ENCODE measurements at places on chromosomes 3 and 15.

DNA sequence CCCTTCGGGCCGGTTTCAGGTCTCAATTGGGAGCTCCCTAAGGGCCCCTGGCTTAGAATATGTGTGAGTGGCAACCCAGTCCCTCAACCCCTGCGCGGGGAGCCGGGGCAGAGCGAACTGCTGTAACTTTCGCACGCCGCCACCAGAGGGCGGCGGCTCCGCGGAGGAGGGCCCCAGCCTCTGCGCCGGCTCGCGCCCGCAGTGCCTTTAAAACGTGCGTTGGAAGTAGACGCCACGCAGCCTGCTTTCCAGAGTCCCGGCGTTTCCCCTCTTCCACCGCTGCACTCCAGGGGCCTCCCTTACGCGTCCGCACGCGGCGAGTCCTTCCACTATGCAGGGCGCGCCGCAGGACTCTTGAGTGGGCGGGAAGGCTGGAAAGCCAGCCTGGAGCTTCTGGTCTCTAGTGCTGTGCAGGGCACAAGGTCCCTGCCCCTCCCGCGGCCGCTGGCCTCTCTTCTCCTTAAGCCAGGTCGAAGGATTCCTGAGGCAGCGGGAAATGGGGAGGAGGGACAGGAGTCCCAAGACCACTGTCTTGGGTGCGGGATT lies 23.7 kb upstream of the RNU6-1 start:
- peak; percentile 72 for DNase-seq

DNA sequence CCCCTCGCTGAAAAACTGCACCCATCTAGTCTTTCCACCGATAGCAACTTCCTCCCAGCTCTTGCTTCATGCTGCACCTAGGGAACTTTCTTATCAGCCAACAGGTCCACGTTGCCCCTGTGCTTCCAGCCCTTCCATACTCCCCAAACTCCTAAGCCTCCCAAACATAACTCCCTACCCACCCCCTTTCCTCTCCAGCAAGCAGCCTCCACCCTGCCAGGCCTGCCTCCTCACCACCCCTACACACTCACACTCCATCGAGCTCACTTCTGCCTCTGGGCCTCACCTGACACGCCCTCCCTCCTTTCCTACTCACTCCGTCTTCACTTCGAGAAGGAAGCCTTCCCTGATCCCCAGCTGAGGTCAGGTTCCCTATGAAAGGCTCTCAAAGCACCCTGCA lies 8.1 kb downstream of the INSYN1 start:
- no peak for DNase-seq

DNA sequence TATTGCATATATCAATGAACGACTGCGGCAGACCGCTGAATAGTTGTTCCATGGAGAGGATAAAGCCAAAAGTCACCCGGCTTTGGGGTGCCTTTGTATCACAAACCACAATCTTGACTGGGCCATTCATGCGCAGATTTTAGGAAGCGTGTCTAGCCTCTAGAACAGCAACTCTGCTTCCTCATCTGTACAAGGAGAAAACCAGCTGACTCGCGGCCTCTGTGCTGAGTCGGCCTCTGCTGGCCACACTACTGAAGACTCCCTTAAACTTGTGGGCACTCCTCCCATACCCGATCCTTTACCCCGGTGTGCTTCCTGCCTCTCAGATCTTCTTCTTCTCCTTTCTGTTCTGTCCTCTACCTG lies 872 bp downstream of the DLEC1 start:
- DNase-seq = no peak

DNA sequence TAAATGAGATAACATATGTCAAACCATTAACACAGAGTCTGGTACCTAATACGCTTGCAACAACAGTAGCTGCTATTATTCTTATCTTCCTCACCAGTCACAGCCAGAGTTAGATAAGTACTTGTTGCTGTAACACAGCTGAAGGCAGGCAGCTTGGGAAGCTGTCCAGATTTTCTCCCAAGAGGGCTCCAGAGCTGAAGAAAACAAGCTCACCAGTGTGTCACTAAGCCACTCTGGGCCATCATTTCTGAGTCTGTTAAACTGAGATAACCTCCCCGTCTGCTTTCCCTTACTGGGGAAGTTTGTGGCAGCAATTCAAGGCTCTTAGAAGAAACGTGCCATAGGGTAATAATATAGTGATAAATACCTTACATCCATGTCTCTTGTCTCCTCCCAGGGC lies 226.3 kb downstream of the TAFA4 start:
- DNase-seq = no peak

DNA sequence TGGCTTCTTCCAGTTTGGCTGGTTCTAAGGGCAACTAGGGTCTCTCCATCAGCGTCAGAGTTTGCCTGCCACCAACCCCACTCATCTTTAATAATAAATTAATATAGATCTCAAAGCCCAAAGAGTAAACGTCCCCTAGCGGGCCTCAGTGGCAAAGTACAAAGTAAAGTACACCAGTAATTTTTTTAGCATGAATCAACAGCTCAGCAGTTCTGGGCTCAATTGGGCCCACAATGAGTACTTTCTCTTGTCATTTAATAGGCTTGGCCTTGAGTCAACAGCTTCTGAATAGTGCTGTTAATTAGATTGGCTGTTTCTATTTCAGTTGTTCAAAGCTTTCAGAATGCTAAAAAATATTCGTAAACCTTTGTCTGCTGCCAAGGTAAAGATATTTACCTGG lies 89.0 kb upstream of the PFN2 start:
- DNase-seq = no peak

- no peak for DNase-seq
Observed at GRCh38 chr3:13424865-13425617, 4.9 kb upstream of the NUP210 start.

DNA sequence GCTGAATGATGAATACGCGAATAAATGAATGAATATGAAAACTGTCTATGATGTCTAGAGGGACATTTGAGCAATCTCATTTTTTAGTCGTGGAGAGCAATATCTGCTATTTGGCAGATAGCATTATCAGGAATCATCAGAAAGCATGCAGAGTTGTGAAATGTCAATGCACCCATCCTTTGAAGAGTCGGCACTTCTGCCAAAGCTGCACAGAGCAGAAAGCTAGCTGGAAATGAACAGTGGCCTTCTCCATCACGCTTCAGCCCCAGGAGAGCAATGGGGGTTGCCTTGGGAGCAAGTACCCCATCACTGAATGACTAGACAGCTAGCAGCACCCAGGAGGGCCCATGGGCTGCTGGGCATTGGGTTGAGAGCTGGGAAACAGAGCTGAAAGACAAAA lies 69.1 kb upstream of the PROK2 start:
- no peak for DNase-seq

DNA sequence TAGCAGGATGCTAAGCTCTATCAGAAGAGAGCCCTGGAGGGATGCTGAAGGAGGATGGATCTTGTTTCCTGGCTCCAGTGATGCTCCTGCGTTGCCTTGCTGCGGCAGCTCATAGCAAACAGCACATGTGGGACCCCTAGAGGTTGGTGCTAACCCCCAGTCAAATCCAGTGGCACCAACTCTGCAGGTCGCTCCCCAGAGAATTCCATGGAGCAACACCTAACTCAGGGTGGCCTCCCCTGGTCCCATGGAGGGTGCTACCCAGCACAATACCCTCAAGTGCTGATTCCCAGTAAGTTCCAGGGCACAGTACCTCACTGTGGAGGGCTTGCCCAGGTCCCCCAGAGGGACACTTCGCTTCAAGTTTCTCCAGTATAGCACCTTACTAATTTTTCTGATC lies 231.2 kb downstream of the NEK10 start:
- no peak for DNase-seq

GRCh38 chr3:12961007-12961696 lies 112.1 kb downstream of the IQSEC1 start:
- DNase-seq = no peak

DNA sequence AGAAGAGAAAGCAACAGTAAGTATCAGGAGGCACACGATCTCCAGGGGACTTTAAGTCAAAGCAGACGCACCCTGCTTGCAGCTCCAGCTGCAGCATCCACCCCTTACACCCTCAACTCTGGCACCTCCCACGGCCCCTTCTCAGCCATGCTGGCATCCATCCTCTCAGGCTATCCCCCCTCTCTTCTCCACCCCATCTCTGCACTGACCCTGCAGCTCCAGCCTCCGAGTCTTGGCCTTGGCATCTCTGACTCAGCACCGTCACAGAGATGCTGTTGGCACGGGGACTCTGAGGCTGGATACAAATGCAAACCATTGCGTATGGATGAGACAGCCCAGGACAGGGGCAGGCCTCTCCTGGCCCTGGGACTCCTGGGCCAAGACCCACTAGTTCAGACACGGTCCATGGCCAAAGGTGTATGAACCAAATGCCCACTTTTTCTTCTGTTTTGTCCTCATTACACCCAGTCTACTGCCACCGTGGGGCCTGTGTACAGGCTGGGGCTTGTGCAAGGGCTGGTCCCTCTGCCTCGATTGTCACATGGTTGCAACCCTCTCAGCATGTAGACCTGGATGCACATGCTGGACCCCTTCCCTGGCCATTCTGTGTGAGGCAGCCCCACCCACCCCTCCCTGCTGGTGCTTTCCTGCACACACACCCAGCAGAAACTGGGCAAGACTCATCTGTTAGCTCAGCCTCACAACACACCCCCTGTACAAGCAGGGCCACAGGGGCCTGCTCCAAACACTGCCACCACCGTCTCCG lies 18.7 kb upstream of the ZXDC start:
- no peak for DNase-seq

DNA sequence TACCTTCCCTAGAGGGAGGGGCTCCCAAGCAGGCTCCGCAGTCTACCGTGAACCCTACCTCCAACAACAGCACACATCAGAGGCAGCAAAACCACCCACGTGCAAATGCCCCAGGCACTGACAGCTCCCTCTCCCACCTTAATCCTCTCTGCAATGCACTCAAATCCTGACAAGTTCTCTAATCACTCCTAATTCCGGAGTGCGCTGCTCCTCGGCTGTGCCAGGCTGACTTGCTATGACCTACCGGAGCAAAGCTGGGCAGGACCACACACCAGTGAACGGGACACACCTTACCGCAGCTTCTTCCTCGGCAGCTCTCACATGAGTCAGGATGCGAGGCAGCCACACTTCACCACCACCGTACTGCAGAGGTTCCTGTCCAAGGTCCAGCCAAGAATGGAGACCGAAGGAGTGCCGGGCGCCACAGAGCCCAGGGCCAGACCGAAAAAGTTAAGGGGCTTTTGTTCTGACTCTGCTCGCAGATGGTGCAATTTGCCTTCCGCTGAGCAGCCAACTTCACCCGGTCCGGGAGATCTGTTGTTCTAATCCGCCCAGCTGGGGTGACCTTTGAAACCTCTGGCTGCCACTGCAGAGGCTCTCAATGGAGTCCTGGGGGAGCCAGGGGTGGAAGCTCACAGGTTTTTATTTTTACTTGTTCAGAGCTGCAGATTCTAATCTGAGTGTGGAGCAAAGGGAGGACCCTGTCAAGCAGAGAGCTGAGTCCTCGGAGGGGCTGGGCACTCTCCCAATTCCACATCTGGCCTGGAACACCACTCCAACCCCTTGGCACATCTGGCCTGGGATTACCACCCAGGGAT lies 84.4 kb downstream of the MYLK start:
- DNase-seq = peak; percentile 26

GRCh38 chr3:17057321-17057720 lies 172.6 kb downstream of the PLCL2 start:
- no peak for DNase-seq

GRCh38 chr3:101966226-101966625 lies 116.9 kb downstream of the NFKBIZ start:
- DNase-seq = no peak

DNA sequence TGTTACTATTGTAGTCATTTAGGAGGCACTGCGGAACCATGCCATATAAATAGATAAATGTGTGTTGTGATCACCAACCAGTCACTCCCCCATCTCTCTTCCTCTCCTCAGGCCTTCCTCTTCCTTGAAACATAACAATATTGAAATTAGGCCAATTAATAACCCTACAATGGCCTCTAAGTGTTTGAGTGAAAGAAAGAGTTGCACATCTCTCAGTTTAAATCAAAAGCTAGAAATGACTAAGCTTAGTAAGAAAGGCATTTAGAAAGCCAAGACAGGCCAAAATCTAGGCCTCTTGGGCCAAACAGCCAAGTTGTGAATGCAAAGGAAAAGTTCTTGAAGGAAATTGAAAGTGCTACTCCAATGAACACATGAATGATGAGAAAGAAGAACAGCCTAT lies 8.1 kb upstream of the DNASE1L3 start:
- no peak for DNase-seq

DNA sequence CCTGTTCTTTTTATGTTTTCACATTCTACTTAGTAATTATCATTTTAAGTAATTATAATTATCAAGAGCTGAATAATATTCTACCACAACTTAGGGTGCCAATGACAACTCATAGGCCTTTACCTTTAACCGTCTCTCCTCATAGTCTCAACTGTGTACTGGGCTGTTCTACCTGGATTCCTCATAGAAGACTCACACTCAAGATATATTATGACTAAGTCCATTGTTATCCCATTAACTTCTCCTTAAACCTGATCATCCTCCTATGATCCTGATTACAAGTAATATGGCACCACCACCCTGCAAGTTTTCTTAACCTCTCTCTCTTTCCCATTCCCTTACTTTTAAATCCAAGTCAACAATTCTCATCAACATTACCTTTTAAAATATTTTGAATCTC lies 285.9 kb upstream of the VEPH1 start:
- DNase-seq = no peak

GRCh38 chr15:62421289-62421688 lies 256.2 kb upstream of the C2CD4B start:
- no peak for DNase-seq

DNA sequence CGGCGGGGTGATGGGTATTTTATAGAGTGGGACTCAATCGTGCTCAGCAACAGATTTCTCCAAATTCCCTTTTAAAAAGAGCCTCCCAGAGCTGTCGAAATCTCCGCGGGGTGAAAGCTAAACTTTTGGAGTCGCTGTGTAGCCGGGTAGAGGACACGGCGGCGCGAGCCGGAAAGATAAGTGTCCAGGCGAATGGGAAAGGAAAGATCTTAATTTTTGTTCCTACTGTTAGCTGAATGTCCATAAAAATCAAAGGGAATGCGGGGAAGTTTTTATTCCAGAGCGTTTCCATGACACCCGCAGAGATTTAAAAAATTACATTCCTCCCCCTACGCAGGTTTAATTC lies 9.1 kb downstream of the EOMES start:
- no peak for DNase-seq

DNA sequence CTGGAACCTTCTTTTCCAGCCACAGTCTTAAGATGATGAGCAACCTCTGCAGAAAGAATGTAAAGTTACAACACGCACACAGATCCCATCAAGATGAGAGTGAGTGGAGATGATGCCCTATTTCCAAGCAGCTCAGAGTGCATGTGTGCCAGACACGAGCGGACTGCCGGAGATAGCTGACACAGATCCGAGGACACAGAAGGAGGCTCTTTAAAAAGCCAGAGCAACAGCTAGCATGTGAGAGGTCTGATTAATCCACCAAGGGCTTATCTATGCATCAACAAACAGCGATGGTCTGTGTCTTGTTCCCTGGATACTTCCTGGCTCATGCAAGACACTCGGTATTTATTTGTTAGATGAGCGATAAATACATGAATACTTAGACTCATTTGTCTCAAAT lies 128.6 kb upstream of the DLG1 start:
- no peak for DNase-seq

Measured in PC-9 (cell line).